ENCODE measurements at places on chromosomes 3 and 15.

- no peak for DNase-seq
Observed at GRCh38 chr3:130916507-130917167, 22.8 kb downstream of the ATP2C1 start.

GRCh38 chr3:120797857-120798256 is 55.3 kb downstream of the GTF2E1 start:
- no peak for DNase-seq

- no peak for DNase-seq
Observed at GRCh38 chr3:117399311-117400078, 689.9 kb downstream of the TUSC7 start.

DNA sequence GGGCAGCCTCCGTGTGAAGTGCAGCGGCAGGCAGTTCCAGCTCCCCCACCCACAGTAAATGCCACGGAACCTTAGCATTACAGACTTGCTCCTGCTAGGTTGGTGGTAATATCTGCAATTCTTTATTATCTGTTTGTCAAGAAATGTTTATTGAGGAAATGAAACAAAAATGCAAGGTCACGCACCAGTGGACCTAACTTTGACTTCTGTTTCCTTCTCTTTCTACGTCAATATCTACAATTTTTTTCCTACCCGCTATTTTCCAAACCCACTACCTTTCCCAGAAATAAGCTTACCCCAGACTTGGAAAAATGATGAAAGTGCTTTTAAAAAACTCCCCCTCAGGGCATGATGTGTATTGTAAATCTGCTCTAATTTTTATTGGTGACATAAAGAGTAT is 18.9 kb downstream of the ILDR1 start:
- no peak for DNase-seq

DNA sequence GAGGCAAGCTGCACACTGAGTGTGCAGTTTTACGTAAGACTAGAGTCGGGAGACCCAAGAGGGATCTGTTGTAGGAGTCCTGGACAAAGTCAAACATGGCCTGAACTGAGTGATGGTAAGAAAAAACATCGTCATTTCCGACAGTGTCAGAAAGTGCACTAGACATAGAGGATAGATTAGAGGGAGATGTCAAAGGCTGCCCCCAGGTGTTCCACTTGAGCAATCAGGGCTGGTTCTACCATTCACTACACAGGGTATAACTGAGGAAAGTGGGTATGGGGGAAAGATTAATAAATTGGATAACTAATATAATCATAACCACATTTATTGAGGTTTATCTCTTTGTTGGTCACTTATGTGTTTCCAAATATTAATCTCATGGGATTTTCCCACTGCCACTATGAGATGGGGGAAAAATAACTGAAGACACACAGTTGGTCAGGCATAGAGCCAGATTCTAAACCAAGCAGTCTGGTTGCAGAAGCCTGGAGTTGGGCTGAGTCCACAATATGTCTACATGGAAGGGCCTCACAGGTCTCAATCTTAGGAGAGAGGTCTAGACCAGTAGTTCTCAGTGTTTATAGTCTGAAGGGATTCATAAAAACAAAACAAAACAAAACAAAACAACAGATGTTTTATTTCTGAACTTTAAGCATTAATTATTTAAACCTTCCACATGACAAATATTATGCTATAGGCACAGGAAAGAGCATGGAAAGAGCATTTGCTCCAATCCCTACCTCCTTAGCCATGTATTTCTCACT is 766.5 kb downstream of the NTRK3 start:
- no peak for DNase-seq

DNA sequence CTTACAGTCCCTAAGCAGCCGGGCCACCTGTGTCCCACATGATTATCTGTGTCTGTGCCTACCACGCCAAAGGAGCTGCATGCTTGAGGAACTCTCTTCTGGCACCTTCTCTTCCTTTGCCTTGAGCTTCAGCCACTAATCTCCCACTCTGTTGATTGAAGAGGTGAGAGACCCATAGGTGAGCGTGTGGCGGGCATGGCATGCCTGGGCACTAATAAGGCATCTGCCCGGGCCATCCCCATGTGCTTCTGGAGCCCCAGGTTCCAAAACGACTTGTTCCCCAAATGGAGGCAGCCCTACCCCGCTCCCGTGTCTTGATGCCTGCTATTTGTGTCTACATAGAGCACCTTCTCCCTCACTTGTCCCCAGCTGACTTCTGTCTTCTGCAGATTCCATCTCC is 13.0 kb downstream of the MCM2 start:
- no peak for DNase-seq

Measured in AML-193 (cell line).